ENCODE measurements at places on chromosomes 6 and 20.

- no peak for DNase-seq
These were observed 173.1 kb downstream of the HACE1 start for GRCh38 chr6:104686550-104687175.

GRCh38 chr6:165365371-165365770 is 56.0 kb upstream of the C6orf118 start:
- no peak for DNase-seq

- no peak for DNase-seq
These were observed 67.2 kb downstream of the GJA10 start for GRCh38 chr6:89961481-89961880.

- peak; percentile 98 for DNase-seq
These were observed 37.1 kb upstream of the NCOA3 start for GRCh38 chr20:47464380-47465101.

GRCh38 chr6:28172006-28172405 is 30.3 kb downstream of the ZKSCAN8 start:
- no peak for DNase-seq

DNA sequence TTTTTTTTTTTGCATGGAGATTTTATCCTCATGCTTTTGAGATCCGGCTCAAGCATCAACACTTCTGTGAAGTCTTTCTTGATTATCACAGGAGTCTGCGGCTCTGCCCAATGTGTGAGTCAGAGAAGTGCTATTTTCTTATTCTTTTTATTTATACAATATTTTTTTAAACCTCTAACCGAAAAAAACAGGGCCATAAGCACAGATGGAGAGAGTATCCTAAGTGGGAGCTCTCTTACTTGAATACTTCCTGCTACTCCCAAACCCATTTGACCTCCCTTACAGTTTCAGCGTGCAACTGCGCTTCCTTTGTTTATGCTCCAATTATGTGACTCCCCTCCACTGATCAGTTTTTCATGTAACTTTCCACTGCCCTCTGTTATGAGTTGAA is 8.7 kb upstream of the ATXN1 start:
- peak; percentile 90 for DNase-seq

DNA sequence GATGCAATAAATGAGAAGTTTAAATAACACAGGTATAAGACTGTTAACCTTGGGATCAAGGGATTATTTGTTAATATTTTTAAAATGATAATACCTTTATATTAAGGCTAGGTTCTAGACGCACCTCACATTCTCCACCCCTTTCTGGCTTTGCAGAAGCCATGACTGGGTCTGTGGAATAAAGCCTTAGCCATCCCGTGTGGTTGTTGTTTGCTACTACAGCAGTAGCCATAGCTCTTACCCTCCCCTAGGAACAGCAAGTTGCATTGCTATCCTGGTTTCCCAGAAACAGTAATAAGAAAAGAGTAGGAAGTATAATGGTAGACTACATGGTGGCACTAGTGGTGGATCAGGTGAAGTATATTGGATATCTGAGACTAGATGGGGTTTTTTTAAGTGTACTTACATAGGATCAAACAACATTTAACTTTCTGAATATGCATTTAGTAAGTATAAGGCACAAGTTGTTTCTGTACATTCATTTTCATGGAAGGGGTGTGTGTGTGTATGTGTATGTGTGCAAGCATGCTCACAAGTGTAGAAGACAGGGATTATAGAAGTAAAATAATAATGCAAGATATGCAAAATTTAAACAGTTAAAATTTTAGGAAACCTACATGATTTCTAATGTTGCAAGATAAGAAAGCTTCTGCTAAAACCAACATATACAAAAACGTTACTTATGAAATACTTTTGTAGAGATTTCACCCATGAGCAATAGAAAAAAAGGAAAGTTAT is 384.2 kb downstream of the PRKN start:
- no peak for DNase-seq

DNA sequence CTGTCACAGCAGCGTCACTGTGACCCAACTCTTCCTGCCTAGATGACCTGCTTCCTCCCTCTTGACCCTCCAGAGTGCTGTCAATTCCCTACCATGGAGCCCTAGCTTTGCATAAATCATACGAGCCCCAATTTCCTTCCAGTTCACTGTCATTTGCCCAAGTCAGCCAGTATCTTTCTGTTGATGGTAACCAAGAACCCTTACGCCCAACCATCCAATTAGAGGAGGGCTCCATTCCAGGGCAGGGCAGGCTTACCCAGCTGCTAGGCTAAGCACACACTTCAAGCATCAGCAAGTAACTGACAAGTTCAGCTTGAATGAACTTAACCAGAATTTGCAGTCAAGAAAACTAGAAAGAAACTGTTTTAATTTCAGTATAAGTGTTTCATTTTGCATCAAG is 25.7 kb downstream of the WFDC3 start:
- DNase-seq = no peak

GRCh38 chr6:1461207-1461606 is 71.8 kb downstream of the FOXF2 start:
- no peak for DNase-seq

DNA sequence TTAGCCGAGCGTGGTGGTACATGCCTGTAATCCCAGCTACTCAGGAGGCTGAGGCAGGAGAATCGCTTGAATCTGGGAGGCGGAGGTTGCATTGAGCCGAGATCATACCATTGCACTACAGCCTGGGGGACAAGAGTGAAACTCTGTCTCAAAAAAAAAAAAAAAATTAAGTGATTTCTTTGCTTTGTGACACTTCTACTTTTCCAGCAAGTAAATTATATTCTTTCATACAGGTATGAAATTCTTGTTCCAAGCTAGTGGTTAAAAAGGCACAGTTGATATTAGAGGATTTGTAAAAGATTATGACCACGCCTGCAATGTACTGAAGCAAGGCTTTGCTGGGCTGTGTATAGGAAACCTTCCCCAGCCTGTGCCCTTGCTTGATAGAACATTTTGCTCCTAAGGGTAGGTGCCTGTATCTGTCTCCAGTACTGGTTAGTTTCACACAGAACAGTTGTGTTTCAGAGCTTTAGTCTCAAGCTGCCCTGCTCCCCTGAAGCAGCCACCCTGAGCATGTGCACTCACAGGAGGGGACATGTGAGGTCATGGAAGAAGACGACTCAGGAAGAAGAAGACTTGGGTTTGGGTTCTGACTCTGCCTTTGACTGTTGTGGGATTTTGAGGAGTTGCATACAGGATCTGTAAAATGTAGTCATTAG is 10.2 kb downstream of the PTPN1 start:
- DNase-seq = no peak

GRCh38 chr6:137811121-137811915 is 55.7 kb upstream of the TNFAIP3 start:
- DNase-seq = peak; percentile 46

DNA sequence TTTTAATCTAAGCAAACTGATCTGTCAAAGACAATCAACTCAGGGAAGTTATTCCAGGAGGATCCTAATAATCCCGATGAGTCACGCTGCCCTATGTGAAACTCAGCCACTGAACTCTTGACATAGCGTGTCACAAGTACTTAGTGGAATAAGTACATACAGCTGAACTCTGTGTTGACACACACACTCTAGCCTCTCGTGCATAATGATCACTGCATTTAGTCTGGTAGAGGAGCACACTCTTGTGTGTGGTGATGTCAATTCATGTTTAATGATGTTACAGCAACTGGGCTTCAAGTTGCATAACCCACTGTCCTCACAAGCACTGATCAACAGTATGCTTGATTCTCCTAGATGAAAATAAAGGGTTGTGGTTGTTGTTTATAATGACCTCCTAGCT is 148.3 kb downstream of the HACE1 start:
- DNase-seq = peak; percentile 50

GRCh38 chr6:155955038-155955437 is 499.4 kb upstream of the NOX3 start:
- no peak for DNase-seq

DNA sequence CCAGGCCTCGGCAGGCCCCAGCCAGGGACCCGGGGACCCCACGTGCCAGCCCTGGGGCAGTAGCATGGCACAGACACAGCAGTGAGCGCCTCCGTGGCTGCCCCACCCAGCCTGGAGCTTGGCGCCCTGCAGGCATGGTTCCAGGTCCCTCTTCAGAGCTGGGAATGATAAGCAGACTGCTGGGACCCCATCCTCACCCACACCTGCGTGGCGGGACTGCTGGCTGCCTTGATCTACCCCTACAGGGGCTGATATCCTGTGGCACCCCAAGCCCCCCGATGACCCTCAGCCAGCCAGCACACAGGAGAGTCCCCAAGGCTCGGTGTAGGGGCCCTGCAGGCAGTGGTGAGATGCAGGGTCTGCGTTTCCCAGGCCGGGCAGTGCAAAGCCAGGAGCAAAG is 47.1 kb downstream of the YTHDF1 start:
- no peak for DNase-seq

GRCh38 chr20:42378826-42379225 is 760.6 kb upstream of the CHD6 start:
- no peak for DNase-seq

- no peak for DNase-seq
These were observed 6.7 kb downstream of the PRDM13 start for GRCh38 chr6:99613409-99613704.

DNA sequence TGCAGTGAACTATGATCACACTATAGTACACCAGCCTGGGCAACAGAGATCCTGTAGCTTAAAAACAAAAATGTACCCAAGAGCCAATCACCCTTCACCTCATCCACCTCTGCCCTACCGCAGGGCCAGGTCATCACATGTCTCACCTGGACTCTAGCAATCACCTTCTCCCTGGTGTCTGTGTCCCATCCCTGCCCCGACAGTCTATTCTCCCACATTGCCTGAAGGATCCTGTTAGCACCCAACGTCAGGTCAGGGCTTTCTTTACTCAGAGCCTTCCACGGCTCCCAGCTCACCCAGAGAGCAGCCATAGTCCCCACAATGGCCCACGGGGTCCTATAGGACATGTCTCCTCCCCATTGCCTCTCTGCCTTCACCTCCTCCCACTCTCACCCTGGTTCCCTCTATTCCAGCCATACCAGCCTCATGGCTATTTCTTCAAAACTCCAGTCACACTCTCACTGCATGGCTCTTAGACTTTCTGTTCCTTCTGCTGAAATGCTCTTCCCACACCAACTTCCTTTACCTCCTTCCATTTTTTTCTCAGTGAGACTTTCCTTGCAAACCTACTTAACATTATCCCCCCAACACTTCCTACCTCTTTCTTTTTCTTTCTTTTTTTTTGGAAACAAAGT is 22.5 kb upstream of the ARFGEF2 start:
- no peak for DNase-seq

GRCh38 chr6:14930366-14930989 is 315.4 kb upstream of the JARID2 start:
- DNase-seq = no peak

- DNase-seq = no peak
These were observed 27.1 kb downstream of the GSTA2 start for GRCh38 chr6:52736145-52736544.

DNA sequence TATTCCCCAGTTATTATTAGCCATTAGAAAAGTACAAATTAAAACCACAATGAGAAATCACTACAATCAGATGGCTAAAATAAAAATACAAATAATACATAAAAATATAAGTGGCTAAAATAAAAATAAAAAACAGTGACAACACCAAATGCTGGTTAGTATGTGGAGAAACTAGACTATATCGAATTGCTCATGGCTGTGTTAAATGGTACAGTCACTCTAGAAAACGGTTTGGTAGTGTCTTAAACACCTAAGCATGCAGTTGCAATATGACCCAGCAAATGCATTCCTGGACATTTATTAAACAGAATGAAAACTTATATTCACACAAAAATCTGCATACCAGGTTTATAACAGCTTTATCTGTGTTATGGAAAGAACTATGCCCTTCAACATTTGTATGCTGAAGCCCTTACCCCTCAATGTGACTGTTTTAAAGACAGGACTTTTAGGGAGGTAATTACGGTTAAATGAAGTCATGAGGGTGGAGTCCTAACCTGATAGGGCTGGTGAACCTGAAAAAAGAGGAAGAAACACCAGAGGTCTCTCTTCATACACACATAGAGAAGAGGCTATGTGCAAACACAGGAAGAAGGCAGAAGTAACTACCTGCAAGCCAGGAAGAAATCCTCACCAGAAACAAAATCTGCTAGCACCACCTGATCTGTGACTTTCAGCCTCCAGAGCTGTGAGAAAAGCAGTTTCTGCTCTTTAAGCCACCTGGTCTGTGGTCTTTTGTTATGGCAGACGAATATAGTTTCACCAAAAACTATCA is 84.9 kb downstream of the ASCC3 start:
- no peak for DNase-seq

- DNase-seq = no peak
These were observed 81.7 kb upstream of the NXT1 start for GRCh38 chr20:23268792-23269354.

GRCh38 chr6:156821707-156822106 is 44.5 kb downstream of the ARID1B start:
- DNase-seq = no peak

DNA sequence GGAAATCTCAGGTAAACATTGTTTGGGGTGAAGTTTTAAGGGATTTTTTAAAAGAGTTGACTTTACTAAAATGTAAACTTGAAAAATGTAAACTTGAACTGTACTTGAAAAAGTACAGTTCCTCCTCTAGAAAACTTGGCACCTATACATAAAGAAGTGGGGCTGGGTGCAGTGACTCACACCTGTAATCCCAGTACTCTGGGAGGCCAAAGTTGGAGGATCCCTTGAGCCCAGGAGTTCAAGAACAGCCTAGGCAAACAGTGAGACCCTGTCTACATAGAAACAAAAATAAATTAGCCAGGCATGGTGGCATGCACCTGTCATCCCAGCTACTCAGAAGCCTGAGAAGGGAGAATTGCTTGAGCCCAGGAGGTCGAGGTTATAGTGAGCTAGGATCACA is 7.2 kb downstream of the BTBD9 start:
- no peak for DNase-seq

- DNase-seq = peak; percentile 30
These were observed 199.8 kb downstream of the PLCB1 start for GRCh38 chr20:8331740-8332412.

GRCh38 chr20:24764794-24765202 is 184.3 kb upstream of the CST7 start:
- DNase-seq = no peak

- no peak for DNase-seq
These were observed 19.6 kb downstream of the HLA-A start for GRCh38 chr6:29961966-29962365.

- DNase-seq = no peak
These were observed 32.9 kb downstream of the PMEPA1 start for GRCh38 chr20:57676589-57677583.

GRCh38 chr6:73800997-73801396 is 105.0 kb downstream of the CD109 start:
- no peak for DNase-seq

- DNase-seq = peak; percentile 75
These were observed 39.7 kb downstream of the AGPAT4 start for GRCh38 chr6:161233986-161234661.

DNA sequence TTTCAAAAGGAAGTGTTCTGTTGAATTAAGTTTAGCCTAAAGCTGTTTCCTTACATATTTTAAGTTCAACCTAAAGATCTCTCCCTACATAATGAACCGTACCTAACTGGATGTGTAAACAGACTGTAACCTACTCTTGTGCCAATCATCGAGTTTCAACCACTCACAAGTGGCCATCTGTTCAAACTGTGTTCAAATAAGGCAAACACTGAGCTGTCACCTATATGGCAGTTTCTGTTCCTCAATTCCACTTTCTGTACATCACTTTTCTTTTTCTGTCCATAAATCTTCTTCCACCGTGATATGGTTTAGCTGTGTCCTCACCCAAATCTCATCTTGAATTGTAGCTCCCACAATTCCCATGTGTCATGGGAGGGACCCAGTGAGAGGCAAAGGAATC is 428.6 kb downstream of the HACE1 start:
- no peak for DNase-seq

GRCh38 chr6:26537160-26537845 is 863 bp upstream of the HMGN4 start:
- peak; percentile 96 for DNase-seq
